ENCODE measurements at places on chromosomes 7 and 10.

DNA sequence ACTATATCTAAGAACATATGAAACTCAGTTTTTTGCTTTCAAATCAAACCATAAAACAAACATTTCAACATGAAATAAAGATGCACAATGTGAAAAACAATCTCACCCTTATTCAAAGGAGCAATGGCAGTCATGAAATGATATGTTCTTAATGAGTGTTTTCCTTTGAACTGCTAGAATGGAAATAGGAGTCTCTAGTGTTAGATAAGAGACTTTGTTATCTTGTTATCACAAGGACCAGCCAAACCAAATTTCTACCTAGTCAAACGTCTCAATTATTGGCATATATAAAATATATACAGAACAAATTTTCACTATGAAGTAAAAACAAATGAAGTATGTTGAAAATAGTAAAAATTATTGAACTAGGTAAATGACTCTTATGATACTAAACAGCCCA is 1.2 kb downstream of the VPS41 start:
- DNase-seq: no peak

- no peak for DNase-seq
These were observed 70.4 kb downstream of the TBXAS1 start for GRCh38 chr7:139899328-139899955.

- no peak for DNase-seq
These were observed 117.8 kb downstream of the TRRAP start for GRCh38 chr7:98996150-98996552.

DNA sequence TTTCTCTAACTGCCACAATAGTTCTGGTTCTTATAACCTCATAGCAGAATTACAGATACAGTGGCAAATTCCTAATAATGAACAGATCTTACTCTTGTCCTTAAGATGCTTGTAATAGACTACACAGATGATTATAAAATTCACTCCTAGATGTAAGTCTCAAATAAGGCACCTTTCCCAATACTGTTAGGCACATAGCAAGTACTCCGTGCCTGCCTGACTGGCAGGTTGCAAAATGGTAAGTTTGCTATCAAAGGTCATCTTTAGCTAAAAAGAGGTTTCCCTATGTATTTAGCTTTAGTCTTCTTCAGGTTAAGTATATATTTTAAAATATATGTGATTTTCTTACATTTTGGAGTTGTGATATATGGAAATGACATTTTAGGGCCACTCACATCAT is 50.4 kb upstream of the FHIP2A start:
- DNase-seq: no peak

- no peak for DNase-seq
These were observed 279.8 kb downstream of the CAMK1D start for GRCh38 chr10:12628964-12629766.

GRCh38 chr7:3210531-3210930 is 90.5 kb upstream of the SDK1 start:
- no peak for DNase-seq

DNA sequence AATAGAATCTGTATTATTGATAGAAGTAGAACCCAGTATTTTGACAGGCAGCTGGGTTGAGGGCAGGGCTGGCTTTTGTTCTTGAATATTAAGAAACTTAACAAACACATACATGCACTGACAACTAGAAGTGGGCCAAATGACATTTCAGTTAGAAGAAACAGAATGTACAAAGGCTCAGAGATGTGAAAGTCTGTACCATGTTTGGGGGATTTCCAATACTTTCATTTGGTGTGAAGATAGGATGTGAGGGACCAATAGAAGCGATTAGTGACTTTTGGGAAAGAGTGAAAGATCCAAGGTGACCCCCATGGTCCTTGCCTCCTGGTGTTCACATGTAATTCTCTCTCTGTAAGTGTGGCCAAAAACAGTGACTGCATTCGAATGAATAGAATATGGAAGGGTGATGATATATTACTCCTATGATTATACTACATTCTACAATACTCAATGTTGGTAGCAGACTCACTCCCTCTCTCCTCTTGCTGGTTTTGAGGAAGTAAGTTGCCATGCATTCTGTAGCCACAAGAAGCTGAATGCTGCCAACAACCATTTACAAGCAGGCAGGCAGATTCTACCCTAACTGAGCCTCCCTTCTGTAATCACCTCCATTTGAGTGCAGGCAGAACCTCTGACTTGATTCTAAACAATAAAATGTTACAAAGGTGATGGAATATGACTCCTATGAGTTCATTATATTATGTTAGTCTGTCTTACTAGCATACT is 151.4 kb downstream of the TMEM168 start:
- no peak for DNase-seq

GRCh38 chr10:6255548-6256061 is 52.9 kb downstream of the PFKFB3 start:
- DNase-seq: no peak

DNA sequence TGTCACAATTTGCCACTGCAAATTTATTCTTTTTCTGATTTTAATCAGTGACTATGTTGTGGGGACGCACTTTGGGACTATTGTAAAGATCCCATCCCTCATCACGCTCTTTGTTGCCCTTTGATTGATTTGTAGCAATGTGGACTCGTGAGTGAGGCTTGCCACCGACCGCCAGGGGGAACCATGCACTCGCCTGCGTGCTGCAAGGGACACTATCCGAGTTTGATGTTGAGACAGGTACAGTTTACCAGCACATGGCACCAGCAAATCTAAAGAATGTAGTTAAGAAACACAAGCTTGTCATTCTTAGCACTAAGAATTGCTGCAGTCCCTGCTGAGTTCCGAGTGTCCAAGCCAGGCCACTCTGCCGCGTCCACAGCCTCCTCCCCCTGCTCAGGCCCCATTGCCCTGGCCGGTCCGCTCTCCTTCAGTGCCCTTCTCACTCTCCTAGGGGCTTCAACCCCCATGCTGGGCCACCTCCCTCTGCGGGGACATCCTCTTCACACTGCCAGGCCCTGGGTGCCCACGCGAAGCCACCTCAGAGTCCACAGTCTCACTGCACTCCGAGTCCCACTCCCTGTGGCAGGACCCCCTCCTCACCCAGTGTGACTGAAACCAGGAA is 2.0 kb upstream of the SFTPA2 start:
- DNase-seq: peak; percentile 25

- no peak for DNase-seq
These were observed 28.6 kb downstream of the ORC5 start for GRCh38 chr7:104179178-104179577.

DNA sequence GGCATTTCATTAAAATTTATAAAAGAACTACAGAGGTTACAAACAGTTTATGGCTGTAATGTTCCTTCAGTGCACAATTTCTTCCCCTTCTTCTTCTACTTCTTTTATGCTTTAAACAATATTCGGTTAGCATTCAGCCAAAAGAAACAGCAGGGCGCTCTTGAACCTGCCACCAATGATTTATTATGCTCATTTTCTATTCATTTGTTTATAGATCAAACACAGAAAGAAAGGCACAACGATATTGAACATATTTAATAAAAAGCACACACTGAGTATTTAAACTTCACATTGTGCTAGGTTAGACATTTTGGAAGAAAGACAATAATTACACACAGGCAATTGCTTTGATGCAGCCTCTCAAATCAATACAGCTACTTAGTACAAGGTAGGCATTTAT is 1025.8 kb upstream of the LRRN3 start:
- DNase-seq: no peak

GRCh38 chr7:81736091-81736490 is 33.8 kb downstream of the HGF start:
- no peak for DNase-seq

DNA sequence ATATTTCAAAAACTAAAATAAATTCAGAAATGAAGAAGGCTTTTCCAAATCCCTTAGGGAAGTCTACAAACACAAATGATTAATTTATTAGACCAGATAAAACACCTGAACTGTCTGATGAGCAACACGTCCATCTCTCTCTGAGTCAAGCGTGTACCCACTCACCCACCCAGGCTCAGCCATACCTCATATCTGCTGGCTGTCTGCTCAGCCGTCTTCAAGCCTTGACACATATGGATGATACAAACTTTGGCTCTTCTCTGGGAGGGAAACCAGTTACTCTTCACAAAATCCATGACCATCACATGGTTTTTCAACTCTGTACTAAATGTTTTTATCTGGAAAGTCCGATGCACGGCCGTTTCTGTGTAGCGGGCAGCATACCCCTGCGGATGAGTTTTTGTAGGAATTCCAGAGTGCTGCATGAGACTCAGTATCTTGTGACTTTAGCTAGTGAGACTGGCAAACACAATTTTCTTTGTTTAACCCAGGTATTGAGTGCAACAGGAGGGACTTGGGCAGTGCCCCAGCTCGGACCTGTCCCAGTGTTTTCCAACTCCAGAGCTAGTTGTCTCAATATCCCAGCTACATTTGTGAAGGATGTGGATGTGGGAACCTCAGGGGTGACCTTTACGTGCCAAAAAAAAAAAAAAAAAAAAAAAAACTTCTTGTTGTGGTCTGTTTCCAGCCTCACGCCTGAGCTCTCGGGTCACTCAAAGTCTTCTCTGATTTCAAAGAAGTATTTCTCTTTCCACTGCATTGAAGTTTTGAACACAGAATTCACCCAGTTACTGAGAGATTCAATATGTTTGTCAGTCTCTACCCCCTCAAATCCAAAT is at the start of gene C10orf90:
C10orf90 (minus strand) TSS at position 638 of the 839 bp plus-strand sequence; CDS start at position 425, 213 bp downstream.
- DNase-seq: no peak

GRCh38 chr10:26378861-26379294 is 59.3 kb upstream of the APBB1IP start:
- DNase-seq: no peak

GRCh38 chr10:89242840-89243568 is 8.6 kb downstream of the LIPA start:
- no peak for DNase-seq

DNA sequence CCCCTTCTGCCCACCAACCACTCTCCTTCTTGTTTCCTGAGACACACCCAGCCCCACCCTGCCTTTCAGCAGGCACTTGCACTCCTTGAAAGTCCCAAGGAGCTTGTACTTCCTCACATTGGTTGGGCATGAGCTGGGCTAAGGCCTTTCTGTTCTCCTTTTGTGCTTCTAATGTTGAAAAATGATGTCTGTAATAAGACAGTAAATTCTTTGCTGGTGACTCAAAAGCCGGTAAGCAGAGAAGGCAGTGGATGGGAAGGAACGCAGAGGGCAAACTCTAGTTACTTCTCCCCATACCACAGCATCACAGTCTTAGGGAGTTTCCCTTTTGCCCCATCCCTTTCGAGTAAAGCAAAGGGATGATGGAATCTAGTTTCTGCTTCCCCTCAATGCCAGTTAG is 185.6 kb downstream of the PLXNA4 start:
- no peak for DNase-seq

GRCh38 chr10:77756319-77757232 is 119.0 kb upstream of the KCNMA1 start:
- DNase-seq: peak; percentile 74

GRCh38 chr10:124025152-124025551 is 68.2 kb downstream of the CHST15 start:
- no peak for DNase-seq
